Heart left ventricle (tissue), 16 donors: ENCODE measurements at places on chromosomes 11 and 22. TPM values are rescaled to one million over a fixed set of nuclear protein-coding genes. Genes with fewer than 3 reads are reported as not detected.

The GGT5 gene
- 33.3 TPM for total RNA-seq

The TREH gene
- not detected for total RNA-seq

The ST3GAL4 gene
- 37.6 TPM for total RNA-seq

The PIWIL4 gene
- total RNA-seq, result 1.1 TPM

The TSPAN32 gene
- 9.8 TPM for total RNA-seq

The BIRC3 gene
- total RNA-seq, result 7.2 TPM

The UPK3A gene
- total RNA-seq, result not detected

The IL18 gene
- total RNA-seq, result 1.7 TPM

The SNX32 gene
- total RNA-seq, result 0.13 TPM

The SDHAF2 gene
- 33.7 TPM for total RNA-seq

The OR56A1 gene
- total RNA-seq, result not detected

The RPS6KA4 gene
- 32.5 TPM for total RNA-seq

The ART5 gene
- total RNA-seq, result 0.99 TPM
